Neural crest cell (in vitro differentiated cells): ENCODE measurements at places on chromosomes 11 and 22.

DNA sequence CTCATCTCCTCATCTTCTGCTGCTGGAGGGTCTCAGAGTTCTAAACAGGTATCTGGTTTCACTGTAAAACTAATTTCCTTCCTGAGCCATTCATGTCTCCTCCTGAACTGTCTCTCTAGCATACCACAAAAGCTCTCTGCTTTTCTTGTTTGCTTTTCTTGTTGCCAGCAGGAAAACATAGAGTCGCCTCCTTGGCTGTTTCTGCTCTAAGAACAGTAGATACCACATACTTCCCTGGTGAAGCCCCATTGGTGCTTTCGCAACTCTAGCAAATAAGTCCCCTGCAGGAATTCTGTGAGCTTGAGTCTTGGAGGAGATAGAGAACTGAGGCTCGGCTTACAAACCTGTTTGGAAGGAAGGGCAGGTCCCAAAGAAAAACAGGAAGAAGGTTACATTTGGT is 7.0 kb downstream of the DIXDC1 start:
- H3K27me3 ChIP-seq: no peaks in the 10 kb centered on the region
- H3K4me1 ChIP-seq: peaks cover 9% of the 10 kb centered on the region
- H3K4me3 ChIP-seq: no peak overlapping the region
- DNase-seq: no peak
- no peak overlapping the region for H3K27ac ChIP-seq

DNA sequence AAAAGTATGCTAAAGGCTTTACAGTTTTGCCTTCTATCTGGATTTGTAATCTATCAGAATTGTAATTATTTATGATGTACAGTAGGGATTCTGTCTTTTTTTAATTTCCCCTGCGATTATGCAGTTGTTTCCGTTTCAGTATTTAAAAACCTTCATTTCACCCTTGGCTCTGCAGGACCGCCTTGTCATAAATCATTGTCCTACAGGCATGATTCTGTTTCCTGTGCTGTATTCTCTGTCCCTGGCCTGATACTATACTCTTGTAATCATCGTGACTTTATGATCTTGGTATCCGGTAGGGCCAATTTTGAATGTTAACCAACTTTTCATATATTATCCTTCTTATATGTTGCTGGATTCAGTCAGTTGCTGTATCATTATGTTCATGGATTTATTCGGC is 151.7 kb downstream of the ATXN10 start:
- no peak overlapping the region for H3K27ac ChIP-seq
- H3K4me3 ChIP-seq: no peak overlapping the region
- H3K27me3 ChIP-seq: no peaks in the 10 kb centered on the region

GRCh38 chr22:22752556-22753477 is 108.4 kb downstream of the GGTLC2 start:
- H3K36me3 ChIP-seq: no peaks in the 10 kb centered on the region
- no peak overlapping the region for H3K27ac ChIP-seq
- H3K4me1 ChIP-seq: no peaks in the 10 kb centered on the region
- no peak overlapping the region for H3K4me3 ChIP-seq
- DNase-seq: no peak

DNA sequence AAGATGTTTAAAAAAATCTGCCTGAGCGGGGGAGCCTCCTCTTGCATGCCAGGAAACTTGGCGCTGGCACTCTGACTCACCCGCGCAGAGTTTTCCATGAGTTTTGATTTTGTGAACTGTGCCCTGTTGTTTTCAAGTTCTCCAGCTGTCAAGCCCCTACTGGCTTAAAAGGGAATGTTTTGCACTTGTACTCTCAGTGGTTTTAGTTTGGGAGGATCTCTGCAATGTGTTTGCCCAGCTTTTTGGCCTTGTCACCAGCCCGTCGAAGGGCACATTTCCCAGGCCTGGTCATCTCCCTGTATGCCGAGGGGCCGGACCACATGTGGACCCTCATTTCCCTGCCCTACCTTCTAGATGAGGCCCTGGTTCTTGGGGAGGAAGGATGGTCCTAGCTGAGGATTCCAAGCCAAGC is 12.2 kb downstream of the MRGPRF start:
- H3K4me1 ChIP-seq: no peaks in the 10 kb centered on the region
- no peak for DNase-seq
- H3K27ac ChIP-seq: no peak overlapping the region
- H3K27me3 ChIP-seq: no peaks in the 10 kb centered on the region
- no peaks in the 10 kb centered on the region for H3K36me3 ChIP-seq

GRCh38 chr11:2666401-2666741 is 33.4 kb downstream of the KCNQ1OT1 start:
- H3K4me3 ChIP-seq: no peak overlapping the region
- H3K27me3 ChIP-seq: no peaks in the 10 kb centered on the region
- H3K36me3 ChIP-seq: peaks cover 10% of the 10 kb centered on the region
- H3K27ac ChIP-seq: no peak overlapping the region

- H3K4me1 ChIP-seq: peaks cover 16% of the 10 kb centered on the region
- H3K27ac ChIP-seq: peak overlapping the region; percentile 75
- no peak overlapping the region for H3K4me3 ChIP-seq
- H3K27me3 ChIP-seq: no peaks in the 10 kb centered on the region
These were observed 54.7 kb upstream of the LYVE1 start for GRCh38 chr11:10622957-10623791.

DNA sequence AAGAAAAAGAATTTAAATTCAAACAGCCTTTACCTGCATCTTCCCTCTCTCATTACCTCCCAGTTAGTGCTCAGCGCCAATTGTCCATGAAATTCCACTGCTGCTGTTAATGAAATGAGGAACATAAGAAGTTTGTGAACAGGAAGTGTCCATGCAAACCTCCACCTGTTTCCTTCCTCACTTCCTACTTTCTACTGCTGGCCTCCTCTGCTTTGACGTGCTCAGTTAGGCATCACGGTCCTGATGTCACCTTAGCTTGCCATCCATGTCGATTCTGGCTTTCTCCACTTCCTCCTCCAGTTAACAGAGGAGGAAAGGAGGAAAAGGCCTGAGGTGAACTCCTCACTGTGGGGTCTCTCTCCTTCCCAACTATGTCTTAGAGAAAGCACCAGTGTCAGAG is 26.9 kb upstream of the HTR3A start:
- DNase-seq: no peak
- peaks cover 4% of the 10 kb centered on the region for H3K4me1 ChIP-seq
- no peak overlapping the region for H3K4me3 ChIP-seq
- H3K36me3 ChIP-seq: no peaks in the 10 kb centered on the region
- no peak overlapping the region for H3K27ac ChIP-seq
- H3K27me3 ChIP-seq: no peaks in the 10 kb centered on the region

DNA sequence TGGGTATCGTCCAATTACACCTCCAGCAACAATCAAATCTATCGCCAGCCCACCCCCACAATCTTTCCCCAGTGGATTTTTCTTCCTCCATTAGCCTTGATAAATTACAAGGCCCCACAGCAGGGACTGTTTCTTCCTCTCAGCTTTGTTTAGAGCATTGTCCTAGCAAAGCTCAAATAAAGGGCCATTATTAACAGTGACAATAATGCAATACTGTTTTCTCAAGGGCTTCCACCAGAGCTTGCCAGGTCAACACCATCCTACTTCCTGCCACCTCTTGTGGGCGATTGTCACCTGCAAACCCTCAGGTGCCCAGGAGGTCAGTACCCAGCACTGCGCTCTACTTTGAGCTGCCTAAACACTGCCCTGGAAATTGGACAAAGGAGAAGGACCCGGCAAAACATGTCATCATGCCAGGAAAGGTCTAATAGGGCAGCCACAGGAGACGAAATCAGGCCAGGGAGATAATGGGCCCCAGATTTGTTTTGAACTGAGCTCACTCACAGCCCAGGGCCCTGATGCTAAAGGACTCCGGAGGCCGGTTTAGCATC is 95.2 kb downstream of the ABTB2 start:
- peaks cover 48% of the 10 kb centered on the region for H3K4me1 ChIP-seq
- H3K27ac ChIP-seq: peak overlapping the region; percentile 63
- H3K36me3 ChIP-seq: no peaks in the 10 kb centered on the region
- H3K4me3 ChIP-seq: no peak overlapping the region

- H3K4me1 ChIP-seq: no peaks in the 10 kb centered on the region
- DNase-seq: no peak
- no peak overlapping the region for H3K27ac ChIP-seq
- H3K4me3 ChIP-seq: no peak overlapping the region
- H3K36me3 ChIP-seq: no peaks in the 10 kb centered on the region
- H3K27me3 ChIP-seq: no peaks in the 10 kb centered on the region
These were observed 58.4 kb downstream of the TRMU start for GRCh38 chr22:46393873-46394272.

DNA sequence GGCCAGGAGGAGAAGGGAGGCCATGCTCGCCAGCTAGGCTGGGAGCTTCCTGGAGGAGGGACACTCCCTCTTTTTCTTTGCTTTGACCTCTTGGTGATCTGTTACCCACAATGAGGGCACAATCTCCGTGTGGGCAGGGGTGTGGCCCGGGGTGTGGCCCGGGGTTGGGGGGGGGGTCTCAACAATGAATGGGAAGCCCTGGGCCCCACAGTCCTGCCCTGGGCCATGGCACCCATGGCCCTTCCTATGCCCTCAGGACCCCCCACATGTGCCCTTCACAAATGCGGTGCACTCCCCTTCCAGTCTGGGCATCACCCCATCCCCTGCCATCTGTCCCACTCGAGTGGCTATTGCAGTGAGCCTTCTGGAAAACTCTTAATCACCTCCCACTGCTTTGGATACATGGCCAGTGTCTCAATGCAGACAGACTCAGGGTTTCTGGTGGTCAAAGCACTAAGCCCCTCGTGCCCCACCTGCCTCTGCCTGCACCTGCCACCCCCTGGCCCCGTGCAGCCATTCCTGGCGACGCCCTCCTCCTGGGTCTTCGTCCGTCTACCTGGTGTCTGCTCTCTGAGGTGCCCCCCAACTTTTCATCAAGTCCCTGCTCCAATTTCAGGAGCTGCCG is 611.3 kb downstream of the TBC1D22A start:
- no peaks in the 10 kb centered on the region for H3K4me1 ChIP-seq
- no peak overlapping the region for H3K4me3 ChIP-seq
- DNase-seq: no peak
- peaks cover 7% of the 10 kb centered on the region for H3K36me3 ChIP-seq

DNA sequence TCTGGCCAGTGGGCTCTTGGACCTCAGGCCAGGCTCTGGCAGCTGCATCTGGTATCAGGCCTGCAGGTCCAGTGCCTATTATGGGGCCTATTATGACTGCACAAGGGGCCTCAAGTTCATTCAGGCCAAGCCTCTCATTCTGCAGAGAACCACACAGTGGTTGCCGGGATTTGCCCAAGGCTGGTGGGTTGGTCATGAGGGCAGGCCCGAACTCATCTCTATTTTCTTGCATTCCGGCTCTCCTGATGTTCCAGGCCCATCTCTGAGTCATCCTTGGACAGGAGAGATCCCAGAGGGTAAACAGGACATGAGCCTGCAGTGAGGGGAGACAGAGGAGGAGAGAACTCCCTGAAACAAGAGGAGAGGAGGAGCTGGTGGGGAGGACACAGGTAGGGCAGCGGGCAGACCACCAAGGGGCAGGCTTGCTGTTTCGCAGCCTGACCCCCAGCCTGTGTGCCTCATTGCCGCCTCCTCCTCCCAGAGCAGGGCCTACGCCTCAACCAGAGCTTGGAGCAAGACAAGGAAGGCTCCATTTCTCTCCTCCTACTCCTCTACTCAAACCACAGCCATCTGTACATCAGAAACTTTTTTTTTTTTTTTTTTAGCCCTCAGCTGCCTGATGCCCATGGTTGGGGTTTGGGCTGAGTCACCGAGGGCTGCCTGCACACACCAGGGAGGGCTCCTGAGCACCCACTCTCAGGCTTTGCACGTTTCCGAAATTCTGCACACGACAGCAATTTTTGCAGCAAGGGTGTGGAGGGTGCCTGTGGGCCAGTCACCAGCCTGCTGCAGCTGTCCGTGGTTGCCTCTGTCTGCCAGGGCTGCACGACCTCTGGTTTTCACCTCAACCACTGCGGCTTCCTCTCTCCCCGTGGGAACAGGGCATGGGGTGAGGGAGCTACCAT is 12.7 kb upstream of the TREH start:
- H3K4me1 ChIP-seq: peaks cover 23% of the 10 kb centered on the region
- H3K4me3 ChIP-seq: no peak overlapping the region
- DNase-seq: no peak
- H3K36me3 ChIP-seq: no peaks in the 10 kb centered on the region
- H3K27me3 ChIP-seq: no peaks in the 10 kb centered on the region
- H3K27ac ChIP-seq: no peak overlapping the region

DNA sequence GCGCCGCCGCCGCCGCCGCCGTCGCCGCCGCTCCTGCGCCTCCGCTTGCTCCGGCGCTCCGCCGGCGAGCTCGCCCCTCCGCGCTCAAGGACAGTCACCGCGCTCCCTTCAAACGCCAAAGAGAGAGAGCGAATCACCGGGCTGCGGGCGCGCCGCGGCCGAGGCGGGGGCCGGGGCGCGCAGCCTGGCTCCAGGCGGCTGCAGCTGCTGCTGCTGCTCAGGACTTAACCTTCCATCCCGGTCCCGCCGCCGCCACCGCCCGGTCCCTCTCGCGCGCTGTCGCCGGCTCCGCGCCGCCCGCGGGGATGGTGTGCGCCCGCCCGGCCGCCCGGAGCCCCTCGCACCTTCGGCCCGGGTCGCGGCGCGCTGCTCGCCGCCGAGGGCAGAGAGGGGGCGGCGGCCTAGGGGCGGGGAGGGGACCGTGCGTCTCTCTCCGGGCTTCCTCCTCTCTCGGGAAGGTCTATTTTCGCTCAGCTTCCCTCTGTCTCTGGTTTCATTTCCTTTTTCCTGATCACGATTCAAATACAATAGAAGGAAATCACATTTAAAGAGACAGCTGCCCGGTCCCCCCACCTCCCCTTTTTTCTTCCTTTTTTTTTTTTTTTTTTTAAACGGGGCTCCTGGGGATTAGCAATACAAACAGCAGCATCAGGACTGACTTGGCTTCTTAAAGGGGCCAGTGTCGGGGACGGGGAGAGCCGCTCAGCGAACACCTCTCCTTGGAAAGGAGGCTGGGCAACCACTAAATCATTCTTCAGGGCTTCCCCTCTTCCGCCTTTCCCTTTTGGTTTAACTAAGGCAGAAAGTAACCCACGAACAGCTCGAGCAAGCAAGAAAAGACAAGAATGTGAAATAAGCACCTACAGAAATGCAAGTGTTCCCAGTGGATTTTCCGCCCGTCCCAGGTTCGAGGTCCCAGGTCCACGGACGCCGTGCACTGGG is 22.1 kb downstream of the LMO2 start:
- H3K4me1 ChIP-seq: peaks cover 12% of the 10 kb centered on the region
- H3K36me3 ChIP-seq: no peaks in the 10 kb centered on the region
- H3K4me3 ChIP-seq: peak overlapping the region; percentile 89
- H3K27me3 ChIP-seq: peaks cover 91% of the 10 kb centered on the region
- no peak overlapping the region for H3K27ac ChIP-seq

GRCh38 chr11:34536056-34536455 is 22.5 kb upstream of the ELF5 start:
- DNase-seq: no peak
- H3K27ac ChIP-seq: no peak overlapping the region
- H3K36me3 ChIP-seq: no peaks in the 10 kb centered on the region
- no peak overlapping the region for H3K4me3 ChIP-seq

DNA sequence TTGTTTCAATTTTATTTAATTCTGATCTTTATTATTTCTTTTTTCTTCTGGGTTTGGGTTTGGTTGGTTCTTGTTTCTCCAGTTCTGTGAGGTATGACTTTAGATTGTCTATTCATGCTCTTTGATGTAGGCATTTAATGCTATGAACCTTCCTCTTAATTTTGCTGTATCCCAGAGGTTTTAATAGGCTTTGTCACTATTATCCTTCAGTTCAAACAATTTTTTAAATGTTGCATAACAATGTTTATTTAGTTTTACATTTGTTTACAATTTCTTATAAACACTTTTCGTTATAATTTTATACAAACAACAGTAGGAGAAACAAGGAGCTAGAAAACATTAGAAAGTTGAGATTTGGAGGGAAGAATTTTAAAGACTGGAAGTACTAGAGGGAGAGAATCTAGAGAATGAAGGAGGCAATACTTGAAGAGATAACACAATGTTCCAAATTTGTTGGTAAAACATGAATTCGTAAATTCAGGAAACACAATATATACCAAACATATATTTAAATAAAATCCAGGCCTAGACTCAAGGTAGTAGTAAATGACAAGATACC is 96.2 kb upstream of the SERPIND1 start:
- no peak overlapping the region for H3K27ac ChIP-seq
- no peaks in the 10 kb centered on the region for H3K36me3 ChIP-seq
- H3K27me3 ChIP-seq: peaks cover 17% of the 10 kb centered on the region
